ENCODE measurements at places on chromosomes 3 and 15.

- DNase-seq = no peak
Measured at GRCh38 chr3:74115906-74116305, 491.2 kb upstream of the PDZRN3 start.

DNA sequence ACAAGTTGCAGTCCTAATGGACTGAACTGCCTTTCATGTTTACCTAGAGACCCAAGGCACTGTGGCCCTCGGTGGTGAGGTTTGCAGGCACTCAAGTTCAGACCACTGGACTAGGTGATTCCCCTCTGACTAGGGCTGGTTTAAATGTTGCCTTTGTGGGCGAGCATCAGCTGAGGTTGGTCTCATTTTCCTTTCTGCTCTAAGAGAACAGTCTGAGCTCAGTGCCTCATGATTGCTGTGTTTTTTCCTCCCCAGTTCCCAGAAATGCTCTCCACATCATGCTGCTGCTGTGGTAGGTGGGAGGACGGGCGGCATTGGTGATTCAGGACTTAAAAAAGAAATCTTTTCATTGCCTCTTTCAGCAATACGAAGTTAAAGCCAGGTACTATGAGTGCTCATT lies 237.2 kb downstream of the MBNL1 start:
- no peak for DNase-seq

DNA sequence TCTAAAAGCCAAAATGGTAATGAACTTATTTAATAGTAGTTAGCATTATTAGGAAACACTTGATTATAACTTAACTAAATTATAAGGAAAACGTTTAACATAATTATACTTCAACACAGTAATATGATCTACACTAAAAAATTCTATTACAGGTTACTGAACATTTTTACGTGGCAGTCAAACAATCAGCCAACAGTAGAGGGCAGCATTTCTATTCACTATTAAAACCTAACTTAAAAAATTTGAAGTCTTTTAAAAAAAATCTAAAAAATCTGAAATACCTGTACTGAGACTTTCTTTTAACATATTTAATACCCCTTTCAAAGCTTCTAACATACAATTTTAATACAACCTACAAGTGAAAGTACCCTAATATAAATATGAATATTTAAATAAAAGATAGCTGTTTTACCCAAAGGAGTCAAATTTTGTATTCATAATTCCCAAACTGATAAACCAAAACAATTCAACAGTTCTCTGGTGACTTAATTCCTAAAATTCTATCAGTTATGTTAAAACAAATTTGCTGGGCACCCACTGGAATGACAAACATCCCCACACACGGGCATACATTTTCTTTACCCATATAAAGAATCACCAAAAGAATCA lies 41.5 kb downstream of the DLG1 start:
- peak; percentile 48 for DNase-seq

- DNase-seq = no peak
Measured at GRCh38 chr3:18507333-18507732, 82.2 kb upstream of the SATB1 start.

- peak; percentile 3 for DNase-seq
Measured at GRCh38 chr15:22895465-22896190, 57.2 kb downstream of the NIPA2 start.

DNA sequence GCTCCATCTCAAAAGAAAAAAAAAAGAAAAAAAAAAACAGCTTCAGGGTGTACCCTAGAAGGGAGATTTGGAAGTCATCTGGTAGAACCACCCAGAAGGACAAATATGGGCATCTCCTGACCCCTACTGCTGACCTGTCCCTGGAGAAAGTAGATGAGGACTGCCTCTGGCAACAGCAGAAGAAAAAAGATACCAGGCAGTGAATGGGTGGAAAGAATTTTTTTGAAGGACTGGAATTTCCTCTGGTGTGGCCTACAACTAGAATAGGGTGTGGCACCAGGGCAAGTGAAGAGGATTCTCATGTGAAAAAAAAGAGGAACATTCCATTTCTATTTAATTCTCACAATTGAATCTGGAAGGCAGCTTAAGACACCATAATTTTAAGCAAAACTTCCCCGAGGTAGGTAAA lies 3.1 kb downstream of the ANXA2 start:
- peak; percentile 53 for DNase-seq

DNA sequence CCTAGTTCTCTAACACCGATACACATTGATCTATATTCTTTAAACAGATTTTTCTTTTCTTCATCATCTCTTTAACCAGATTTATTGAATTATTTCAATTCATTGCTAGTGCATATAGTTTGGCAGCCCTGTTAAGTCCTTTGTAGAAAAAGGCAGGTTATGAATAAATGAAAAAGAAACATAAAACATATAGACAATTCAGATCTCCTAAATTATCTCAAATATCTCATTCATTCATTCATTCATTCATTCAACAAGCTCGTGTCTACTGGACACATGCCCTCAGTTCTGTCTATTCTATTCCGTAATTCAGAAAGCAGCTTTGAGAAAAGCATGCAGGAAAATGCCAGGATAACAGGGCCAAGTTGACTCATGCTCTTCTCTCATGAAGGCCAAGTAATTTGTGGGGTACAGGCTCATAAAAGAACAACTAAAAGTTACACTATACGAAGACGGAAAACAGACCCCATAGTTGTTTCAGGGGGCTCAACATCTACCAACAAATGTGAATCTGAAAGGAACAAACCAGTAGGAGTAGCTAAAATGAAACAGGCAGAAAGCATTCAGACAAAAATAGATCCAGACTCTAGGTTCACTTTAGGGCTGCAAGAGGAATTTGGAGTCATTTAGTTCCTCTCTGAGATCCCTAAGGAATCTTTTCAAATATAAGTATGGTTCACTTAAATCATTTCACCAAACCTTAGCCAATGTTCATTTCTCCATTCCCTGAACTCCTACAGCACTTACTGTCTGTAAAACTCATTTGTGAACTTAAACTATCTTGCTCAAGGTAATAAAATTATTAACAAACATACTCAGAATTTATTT lies 7.5 kb downstream of the ZNF148 start:
- peak; percentile 36 for DNase-seq

DNA sequence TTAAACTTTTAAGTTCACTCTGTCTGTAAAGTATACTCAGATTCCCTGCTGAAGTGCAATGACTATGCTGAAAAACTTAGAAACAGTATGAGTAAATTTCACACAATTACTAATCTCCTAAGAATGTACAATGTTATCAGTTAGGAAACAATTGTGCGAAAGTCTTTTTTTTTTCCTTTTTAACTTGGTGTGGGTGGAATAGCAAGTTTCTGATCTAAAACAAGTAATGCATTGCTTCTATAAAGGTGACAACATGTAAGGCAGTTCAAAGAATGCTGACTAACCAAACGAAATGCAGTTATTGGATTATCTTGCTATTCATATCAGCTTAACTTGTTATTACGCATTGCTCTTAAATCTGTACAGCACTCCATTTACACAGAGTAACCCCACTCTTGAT lies 19.3 kb upstream of the SLC12A8 start:
- peak; percentile 80 for DNase-seq

- DNase-seq = no peak
Measured at GRCh38 chr15:100537331-100537730, 8.6 kb upstream of the CERS3 start.

- DNase-seq = no peak
Measured at GRCh38 chr3:197874653-197875052, 75.3 kb upstream of the RPL35A start.

GRCh38 chr3:187210545-187211327 lies 13.4 kb downstream of the RTP1 start:
- peak; percentile 74 for DNase-seq

- DNase-seq = peak; percentile 98
Measured at GRCh38 chr3:30342318-30343060, 263.9 kb upstream of the TGFBR2 start.

GRCh38 chr3:25355034-25355885 lies 72.8 kb upstream of the RARB start:
- peak; percentile 46 for DNase-seq

- no peak for DNase-seq
Measured at GRCh38 chr3:76035117-76035516, 249.8 kb upstream of the ZNF717 start.

GRCh38 chr3:136728473-136728872 lies 23.7 kb downstream of the STAG1 start:
- no peak for DNase-seq

- DNase-seq = no peak
Measured at GRCh38 chr3:42556089-42556632, 25.6 kb downstream of the SEC22C start.

GRCh38 chr15:85988741-85989140 lies 90.9 kb upstream of the AGBL1 start:
- no peak for DNase-seq

GRCh38 chr3:119660474-119661440 lies at the start of gene POPDC2:
TSS of gene POPDC2 (minus strand) at chr3:119660589. CDS start at chr3:119660423, 166 bp downstream.
- DNase-seq = peak; percentile 34
